Activated CD4-positive, alpha-beta T cell treated with anti-CD3 and anti-CD28 coated beads, Interleukin-2, amount 10 ng/mL, durations not matched to agents 7 days and 5 days (primary cell): ENCODE measurements at places on chromosomes 4 and X.

DNA sequence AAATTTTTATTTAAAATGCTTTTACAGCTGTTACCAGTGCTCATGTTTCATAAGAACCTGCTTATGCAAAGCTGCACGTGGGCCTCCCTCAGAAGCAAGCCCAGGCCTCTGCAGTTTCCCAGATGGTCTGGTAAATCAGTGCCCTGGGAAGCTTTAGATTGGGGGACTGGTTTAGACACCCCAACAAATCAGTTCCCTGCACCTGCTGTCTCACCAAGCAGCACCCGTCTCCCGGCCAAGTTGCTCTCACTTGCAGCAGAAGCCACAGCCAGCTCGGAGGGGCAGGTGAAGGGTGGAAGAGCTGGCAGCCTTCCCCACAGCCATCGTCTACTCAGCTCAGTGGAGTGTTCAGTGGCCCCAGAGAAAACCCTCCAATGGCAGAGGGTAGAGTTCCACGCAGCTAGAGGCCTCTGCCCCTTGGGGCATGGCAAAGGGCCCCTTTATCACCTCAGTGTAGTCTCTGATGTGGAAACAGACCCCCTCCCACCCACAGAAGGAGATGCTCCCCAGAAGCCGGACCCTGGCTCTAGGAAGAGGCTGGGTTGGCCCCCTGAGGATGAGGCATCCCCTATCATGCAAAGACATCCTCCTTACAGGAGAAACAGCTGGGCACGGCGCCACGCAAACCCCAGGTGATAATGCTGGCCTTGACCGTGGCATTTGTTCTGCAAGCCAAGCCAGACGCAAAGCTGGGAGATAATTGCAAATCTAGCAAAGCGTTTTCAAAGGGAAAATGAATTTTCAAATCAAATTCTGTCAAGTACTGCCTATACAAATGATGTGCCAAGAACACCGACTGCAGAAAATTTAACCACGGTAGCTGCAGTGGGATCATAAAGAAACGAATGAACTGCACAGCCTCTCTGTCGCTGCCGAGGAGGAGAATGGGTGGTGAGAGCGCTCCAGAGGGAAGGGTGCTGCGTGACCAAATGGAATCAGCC is 51.9 kb downstream of the ZFYVE28 start:
- no peak for DNase-seq

GRCh38 chrX:128691872-128692271 is 639.7 kb upstream of the ACTRT1 start:
- DNase-seq: no peak

- no peak for DNase-seq
Measured at GRCh38 chrX:75301060-75301459, 27.2 kb downstream of the UPRT start.

GRCh38 chr4:140448162-140448561 is 20.7 kb upstream of the CLGN start:
- no peak for DNase-seq

- DNase-seq: no peak
Measured at GRCh38 chrX:133482056-133482952, 67.0 kb upstream of the GPC4 start.

- no peak for DNase-seq
Measured at GRCh38 chr4:110472583-110473329, 3.2 kb upstream of the ENPEP start.

DNA sequence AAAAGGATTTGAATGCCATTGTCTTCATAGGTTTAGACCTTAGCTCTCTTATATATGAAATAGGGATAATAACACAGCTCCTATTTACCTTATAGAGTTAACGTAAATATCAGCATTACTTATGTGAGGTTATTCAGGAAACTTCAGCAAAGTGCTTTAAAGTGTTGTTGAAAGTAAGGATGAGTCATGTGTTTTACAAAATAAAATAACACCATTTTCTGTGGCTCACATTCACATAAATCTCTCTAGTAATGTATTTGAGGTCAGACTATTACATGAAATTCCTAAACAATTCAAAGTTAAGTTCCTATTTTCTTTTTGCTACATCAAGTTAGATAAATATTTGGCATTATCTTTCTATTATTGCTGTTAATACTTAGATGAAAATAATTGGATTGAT is 2.9 kb downstream of the GNRHR start:
- DNase-seq: no peak

GRCh38 chrX:10011261-10011931 is 44.2 kb downstream of the CLDN34 start:
- no peak for DNase-seq

GRCh38 chrX:65894133-65894532 is 145.7 kb downstream of the VSIG4 start:
- no peak for DNase-seq

GRCh38 chrX:118183606-118184005 is 67.0 kb upstream of the KLHL13 start:
- no peak for DNase-seq

- no peak for DNase-seq
Measured at GRCh38 chrX:79107891-79108718, 36.4 kb upstream of the GPR174 start.

- no peak for DNase-seq
Measured at GRCh38 chr4:2574863-2575262, 38.4 kb downstream of the FAM193A start.

- DNase-seq: no peak
Measured at GRCh38 chr4:3497523-3498389, 34.5 kb downstream of the LRPAP1 start.

DNA sequence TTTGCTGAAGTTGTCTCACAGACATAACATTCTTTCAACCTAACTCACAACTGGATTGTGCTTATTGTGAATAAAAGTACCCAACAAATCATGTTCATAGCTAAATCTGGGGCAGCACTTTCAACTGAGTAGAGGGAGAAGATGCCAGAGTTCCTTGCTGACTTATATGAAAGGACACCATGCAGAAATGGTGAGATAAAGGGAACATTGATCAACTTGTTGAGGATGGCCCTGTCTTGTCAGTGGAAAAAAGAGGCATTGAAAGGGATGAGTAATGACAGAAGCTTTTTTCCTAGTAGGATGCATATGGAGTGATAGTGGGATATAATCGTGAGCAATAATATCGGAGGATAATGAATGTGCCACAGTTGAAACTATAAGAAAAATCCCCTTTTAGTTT is 221.7 kb downstream of the ARHGAP24 start:
- DNase-seq: no peak

- no peak for DNase-seq
Measured at GRCh38 chr4:113566015-113566795, 195.3 kb downstream of the CAMK2D start.

DNA sequence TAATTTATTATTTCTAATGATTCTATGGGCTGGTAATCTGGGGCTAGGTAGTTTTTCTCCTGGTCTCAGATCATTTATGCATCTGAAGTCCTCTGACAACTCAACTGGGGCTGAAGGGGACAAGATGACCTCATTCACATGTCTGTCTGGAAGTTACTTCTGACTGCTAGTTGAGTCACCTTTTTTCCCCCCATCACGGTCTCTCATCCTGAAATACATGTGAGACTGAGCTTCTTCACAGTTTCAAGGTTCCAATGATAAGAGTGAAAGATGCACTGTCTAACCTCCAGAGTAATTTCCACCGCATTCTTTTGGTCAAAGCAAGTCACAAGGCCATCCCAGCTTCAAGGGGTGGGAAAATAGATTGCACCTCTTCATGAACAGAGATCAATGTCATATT is 356.7 kb upstream of the RPS6KA3 start:
- DNase-seq: no peak

DNA sequence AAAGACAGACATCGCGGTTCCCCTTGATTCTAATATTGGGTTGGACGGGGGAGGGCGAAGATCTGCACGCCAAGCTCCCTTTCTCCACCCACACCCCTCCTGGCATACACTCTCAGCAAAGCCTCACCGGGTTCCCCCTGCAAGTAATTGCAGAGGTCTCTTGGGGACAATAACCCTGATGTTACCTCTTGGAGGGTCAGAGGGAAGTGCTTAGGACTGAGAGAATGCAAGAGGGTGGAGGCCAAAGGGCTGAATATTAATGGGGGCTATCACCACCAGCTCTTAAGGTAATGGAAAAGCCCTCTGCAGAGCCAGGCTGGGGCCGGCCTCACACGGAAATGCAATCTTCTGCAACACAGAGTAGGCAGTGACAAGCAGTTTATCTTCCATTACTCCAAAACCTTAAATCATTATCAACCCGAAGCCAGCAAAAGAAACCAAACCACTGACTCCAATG is 344.1 kb upstream of the GATB start:
- DNase-seq: no peak
